Suppressor macrophage treated with lipopolysaccharide for 4 hours (primary cell): ENCODE measurements at places on chromosomes 11 and 22.

DNA sequence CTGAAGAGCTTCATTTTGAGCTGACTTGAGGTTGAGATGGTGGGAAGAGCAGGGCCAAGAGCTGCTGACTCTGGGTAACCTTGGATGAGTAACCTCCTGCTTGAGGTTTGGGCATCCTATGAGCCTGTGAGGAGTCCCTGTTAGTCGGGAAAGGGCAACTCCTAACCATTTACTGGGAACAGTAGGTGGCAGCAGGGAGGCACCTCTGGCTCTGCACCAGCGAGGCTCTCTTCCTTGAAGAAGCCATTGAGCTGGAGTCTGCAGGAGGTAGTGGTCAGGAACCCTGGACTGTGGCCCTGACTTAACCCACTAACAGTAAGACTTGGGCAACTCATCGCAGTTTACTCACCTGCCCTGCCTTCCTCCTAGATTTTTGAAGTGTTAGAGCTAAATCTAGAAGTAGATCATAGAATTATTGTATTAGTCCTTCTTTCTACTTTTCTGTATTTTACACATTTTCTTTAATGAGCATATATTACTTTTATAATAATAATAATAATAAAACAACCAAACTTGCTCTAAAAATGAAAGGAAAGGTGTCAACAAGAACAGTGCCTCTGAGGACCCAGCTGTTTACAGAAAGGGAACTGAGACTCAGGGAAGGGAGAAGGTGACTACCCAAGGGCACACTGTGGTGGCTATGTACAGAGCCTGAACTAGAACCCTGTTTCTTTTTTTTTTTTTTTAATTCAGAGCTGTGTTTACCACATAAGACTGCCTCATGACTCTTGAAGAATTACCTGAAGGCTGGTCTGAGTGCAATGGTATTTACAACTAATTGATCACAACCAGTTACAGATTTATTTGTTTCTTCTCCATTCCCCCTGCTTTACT is 47.5 kb downstream of the MEI1 start:
- peak; percentile 87 for DNase-seq

GRCh38 chr11:94539420-94539819 is 4.3 kb upstream of the FUT4 start:
- no peak for DNase-seq

DNA sequence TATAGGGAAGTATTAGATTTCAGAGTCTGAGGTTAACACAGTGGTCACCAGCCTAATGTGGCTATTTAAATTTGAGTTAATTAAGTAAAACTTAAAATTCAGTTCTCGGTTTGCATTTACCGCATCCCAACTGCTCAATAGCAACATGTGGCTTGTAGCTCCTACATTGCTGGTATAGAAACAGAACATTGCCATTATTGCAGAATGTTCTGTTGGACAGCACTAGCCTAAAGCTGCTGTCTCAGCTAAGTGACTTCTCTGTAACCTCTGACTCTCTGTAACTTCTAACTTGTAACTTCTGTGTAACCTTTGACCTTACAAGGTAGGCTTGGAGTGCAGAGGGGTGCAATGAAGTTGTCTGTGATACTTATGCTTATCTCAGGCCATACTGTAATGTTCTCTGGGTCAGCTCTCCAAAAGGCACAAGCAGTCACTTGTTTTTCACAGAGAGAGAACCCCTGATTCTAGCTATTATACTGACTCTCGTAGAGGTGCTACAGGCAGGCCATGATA is 78.7 kb downstream of the ZNRF3 start:
- DNase-seq = no peak

DNA sequence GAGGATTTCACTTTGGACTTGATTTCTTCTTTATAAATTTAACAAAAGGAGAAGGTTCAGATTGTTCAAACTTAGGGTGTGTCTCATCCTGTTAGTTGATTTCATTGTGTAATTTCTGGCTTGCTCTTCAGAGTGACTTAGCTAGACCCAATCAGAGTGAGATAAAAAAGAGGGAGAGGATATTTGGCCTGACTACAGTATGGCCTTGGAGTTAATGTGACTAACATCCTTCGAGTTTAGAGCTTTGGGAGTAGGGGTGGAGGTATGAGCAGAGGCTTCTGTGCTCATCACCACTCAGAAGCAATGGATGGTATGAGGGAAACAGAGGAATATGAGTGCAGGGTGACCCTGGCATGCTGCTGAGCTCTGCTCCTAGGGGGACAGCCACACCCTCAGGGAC is 114.2 kb downstream of the ME3 start:
- DNase-seq = no peak

DNA sequence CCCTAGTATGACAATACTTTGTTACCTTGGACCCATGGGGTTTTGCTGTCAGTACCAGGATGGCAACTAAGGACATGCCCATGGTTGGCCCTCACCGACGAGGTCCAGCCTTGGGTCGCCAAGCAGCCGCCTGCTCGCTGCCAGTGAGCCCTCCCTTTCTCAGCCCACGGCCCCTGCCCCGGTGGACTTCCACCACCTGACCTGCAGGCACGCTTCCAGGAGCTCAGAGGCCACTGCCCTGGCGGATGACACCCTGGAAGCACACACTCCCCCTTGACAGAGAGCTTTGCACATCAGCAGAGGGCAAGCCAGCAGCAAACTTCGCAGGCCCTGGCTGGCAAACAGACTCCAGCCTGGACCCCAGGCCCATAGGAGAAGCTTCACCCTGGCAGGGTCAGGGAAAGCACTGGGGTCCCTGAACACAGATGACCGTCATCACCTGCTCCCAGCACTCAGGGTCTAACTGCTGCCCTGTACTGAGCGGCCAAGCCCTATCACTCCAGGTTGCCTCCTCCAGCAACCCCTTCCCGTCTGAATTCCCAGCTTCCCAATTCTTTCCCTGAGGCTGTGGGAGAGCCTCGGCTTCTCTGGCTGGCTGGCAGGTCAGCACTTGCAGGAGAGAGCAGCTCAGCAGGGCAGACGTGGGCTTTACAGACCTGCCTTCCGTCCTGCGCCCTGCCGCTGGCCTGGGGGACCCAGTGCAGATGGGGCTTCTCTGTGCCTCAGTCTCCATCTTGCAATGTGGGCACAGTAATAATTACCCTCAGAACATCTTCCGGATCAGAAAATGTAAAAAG is 2.7 kb upstream of the PPARA start:
- DNase-seq = no peak

- DNase-seq = no peak
Measured at GRCh38 chr11:127472505-127472904, 471.9 kb upstream of the KIRREL3 start.

GRCh38 chr22:50488006-50488677 is 1.5 kb downstream of the MIOX start:
- no peak for DNase-seq

DNA sequence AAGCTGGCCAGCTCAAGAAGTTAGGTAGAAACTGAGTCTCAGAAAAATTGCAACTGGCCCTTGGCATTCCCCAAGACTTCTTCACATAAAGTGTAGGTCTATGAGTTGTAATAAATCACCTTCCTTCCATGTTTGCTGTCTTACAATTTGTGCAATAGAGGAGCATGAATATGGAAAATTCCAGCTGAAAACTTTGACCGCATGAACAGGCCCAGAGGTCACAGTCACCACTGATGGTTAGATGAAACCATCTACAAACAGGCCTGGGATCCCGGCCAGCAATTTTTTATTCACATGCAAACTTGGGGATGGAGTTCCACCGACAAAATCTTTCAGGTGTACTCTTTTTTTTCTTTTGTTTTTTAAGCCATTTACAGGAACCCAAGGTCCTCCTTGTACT is 88.1 kb downstream of the SERGEF start:
- no peak for DNase-seq

DNA sequence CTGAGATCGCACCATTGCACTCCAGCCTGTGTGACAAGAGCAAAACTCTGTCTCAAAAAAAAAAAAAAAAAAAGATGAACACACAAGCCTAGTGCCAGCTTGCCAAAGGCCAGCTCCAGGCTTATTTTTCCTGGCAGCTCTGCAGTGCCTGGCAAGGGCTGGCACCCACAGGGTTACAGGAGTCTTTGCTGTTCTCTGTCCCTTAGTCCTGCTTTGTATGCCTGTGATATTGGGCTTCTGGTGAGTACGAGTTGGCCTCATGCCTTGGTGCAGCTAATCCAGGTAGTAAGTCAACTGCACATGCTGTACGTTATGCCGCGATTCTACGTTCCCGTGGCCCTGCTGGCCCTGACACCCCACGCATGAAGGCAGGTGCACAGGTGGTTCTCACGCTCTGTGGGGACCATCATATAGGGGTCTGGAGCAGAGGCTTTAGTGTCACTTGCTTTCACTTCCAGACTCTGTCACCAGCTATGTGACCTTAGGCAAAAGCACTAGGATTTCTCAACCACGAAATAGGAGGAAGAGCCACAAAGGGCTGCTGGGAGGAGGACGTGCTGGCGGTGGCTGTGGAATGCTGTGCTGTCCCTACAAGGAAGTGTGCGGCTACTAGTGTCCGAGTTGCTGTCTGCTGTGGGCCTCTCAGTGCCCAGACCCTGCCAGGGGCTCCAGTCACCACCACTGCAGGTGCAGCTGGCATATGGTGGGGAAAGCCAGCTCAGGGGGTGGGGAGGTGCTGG is 21.4 kb upstream of the RASL10A start:
- peak; percentile 21 for DNase-seq

DNA sequence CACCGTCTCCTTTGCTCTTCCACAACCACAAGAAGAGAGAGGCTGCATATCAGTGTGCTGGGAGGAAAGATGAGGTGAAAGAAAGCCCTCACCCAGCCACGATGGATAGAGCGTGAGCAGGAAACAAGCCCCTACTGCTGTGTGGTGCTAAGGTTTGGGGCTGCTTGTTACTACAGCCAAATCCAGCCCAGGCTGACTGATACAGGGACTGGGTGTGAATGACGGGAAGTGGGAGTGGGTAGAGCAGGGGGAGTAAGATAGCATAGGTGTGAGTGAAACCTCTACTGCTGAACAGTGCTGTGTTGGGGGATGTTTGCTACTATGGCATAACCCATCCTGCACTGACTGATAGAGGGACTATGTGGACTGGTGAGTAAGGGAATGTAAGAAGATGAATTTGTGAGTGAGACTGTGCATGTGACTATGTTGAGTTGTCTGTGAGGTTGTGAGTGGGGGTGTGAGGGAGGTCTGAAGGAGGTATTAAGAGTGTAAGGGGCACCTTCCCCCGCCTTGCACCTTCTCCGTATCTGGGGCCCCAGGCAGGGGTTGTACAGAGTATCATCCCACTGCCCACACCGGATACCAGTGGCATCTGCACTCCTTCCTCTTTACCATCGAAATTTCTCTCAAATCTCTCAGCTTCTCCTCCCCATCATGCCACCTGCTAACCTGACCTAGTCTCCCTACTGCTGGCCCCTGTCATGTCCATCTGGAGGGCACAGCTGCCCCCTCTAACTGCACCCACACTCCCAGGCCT is 91.5 kb downstream of the MN1 start:
- DNase-seq = no peak
